Activated CD4-positive, alpha-beta T cell treated with anti-CD3 and anti-CD28 coated beads for 36 hours (primary cell): ENCODE measurements at places on chromosomes 5 and 9. TPM values are rescaled to one million over a fixed set of nuclear protein-coding genes. Genes with fewer than 3 reads are reported as not detected.

The SCAI gene
- 13.8 TPM for total RNA-seq

The PCDH1 gene
- total RNA-seq: not detected

The EPB41L4B gene
- total RNA-seq: 0.23 TPM

DNA sequence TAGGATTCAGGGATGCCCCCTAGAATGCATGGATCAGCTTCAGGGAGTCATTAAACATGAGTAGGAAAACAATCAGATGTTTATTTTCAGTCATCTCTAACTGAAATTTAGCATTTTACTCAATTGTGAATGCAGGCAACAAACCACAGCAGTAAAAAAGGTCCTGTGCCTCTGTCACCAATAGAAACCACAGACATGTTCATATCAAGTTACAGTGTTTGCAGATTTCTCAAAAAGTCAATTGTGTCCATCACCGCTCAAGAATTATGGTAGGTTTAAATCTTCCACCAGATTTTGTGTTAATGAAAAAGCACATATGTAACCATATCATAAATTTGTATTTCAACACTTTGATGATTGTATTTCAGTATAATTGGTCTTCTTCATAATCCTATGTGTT is 68.4 kb upstream of the SLC1A1 start:
- no peak overlapping the region for H3K4me3 ChIP-seq
- H3K4me1 ChIP-seq: peaks cover 13% of the 10 kb centered on the region
- H3K27ac ChIP-seq: no peak overlapping the region
- H3K36me3 ChIP-seq: no peaks in the 10 kb centered on the region
- no peak for DNase-seq

GRCh38 chr5:137581776-137582175 is 82.7 kb upstream of the SPOCK1 start:
- no peak for DNase-seq
- peaks cover 11% of the 10 kb centered on the region for H3K27me3 ChIP-seq
- no peak overlapping the region for H3K4me3 ChIP-seq
- no peak overlapping the region for H3K27ac ChIP-seq

DNA sequence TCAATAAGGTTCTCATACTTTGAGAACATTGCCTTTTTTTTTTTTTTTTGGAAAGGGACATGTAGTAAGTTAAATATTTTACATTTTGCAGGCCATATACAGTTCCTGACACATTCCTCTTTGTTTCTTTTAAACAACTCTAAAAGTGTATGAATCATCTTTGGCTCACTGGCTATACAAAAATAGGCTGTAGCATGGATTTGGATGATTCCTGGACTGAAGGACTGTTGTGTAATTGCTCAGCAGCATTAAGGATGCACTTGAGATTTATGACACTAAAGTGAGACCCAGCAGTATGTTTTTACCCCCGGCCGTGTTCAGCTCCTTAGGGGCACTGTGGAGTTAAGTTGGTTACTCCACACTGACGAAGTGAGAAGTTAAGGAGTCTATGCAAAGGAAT is 41.3 kb downstream of the VPS13A start:
- H3K27me3 ChIP-seq: no peaks in the 10 kb centered on the region
- no peak for DNase-seq
- peaks cover 4% of the 10 kb centered on the region for H3K4me1 ChIP-seq
- no peak overlapping the region for H3K4me3 ChIP-seq

- H3K4me1 ChIP-seq: no peaks in the 10 kb centered on the region
- H3K27ac ChIP-seq: no peak overlapping the region
- no peak overlapping the region for H3K4me3 ChIP-seq
- DNase-seq: no peak
- peaks cover 2% of the 10 kb centered on the region for H3K36me3 ChIP-seq
- peaks cover 5% of the 10 kb centered on the region for H3K27me3 ChIP-seq
Observed at GRCh38 chr5:179385914-179386313, 40.7 kb upstream of the ADAMTS2 start.

DNA sequence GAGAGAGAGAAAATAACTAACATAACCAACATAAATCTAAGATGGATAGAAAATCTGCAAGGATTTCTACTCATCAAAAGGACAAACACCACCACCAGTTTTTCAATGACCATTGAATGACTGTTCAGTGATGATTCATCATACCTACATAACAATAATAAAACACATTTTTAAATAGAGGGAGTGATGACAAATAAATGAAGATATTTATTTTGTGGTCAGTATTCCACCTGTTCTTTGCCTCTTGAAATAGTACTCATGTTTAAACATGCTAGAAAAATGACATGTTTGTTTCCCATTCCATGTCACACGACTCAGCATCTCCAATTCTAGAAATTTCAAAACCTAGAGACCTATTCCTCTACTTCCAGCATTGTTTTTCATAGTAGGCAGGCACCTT is 34.6 kb upstream of the ADAMTS16 start:
- H3K27me3 ChIP-seq: peaks cover 3% of the 10 kb centered on the region
- no peaks in the 10 kb centered on the region for H3K4me1 ChIP-seq
- H3K27ac ChIP-seq: no peak overlapping the region
- DNase-seq: no peak
- H3K4me3 ChIP-seq: no peak overlapping the region
- H3K36me3 ChIP-seq: no peaks in the 10 kb centered on the region

DNA sequence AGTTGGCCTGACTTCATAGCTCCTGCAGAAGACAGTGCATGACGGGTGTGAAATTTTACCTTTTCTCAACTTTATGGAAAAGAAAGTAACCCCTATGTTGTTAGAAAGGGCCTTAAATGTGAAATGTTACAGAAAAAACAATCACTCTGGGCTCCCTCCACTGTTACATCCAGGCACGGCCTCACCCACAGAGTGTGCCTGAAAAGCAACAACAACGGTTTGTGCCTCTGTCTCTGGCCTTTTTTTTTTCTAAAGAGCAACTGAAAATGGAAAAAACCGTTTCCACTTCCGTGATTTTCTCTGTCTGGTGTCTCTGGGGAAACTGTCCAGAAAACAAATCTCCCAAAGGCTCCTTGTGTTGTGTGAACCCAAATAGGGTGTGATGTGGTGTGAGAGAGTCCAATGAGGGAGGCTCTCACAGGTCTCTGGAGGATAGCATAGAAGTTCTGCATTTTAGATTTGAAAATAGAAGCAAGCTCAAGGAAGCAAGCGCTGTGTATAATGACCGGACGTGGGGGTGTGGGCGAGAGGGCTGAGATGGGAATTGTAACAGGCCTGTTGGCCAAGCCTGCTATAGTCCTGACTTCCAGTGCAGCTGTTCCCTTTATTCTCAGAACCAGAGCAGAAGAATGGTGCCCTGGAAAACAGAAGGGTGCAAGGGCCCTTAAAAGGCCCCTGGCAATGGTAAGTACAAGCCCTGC is 221.8 kb upstream of the TUT7 start:
- no peaks in the 10 kb centered on the region for H3K36me3 ChIP-seq
- no peak overlapping the region for H3K27ac ChIP-seq
- H3K4me3 ChIP-seq: no peak overlapping the region
- DNase-seq: no peak
- H3K27me3 ChIP-seq: peaks cover 10% of the 10 kb centered on the region

- H3K27ac ChIP-seq: no peak overlapping the region
- no peaks in the 10 kb centered on the region for H3K27me3 ChIP-seq
- H3K4me1 ChIP-seq: no peaks in the 10 kb centered on the region
- H3K36me3 ChIP-seq: peaks cover 2% of the 10 kb centered on the region
- no peak for DNase-seq
Observed at GRCh38 chr9:120742951-120743416, 28.7 kb upstream of the MEGF9 start.

DNA sequence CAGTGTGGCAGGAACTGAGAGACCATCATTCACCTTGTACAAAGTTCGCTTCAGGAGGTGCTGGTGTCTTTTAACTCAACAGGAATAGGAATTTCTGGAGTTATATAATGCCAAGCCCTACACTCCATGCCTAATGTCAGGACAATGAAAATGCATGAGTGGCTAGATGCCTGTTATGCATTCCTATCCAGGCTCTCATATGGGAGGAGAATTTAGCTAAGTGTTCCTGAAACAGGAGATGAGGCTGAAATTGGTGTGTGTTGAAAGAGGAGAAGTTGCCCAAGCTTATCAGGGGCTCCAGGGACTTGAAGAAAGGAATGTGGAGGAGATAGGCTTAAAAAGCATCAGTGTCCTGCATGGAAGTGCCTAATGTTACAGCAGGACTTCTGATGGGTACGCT is 26.8 kb upstream of the PRUNE2 start:
- no peak overlapping the region for H3K27ac ChIP-seq
- no peak overlapping the region for H3K4me3 ChIP-seq
- no peaks in the 10 kb centered on the region for H3K36me3 ChIP-seq
- H3K4me1 ChIP-seq: no peaks in the 10 kb centered on the region
- no peak for DNase-seq
